ENCODE measurements at places on chromosomes 3 and 15.

DNA sequence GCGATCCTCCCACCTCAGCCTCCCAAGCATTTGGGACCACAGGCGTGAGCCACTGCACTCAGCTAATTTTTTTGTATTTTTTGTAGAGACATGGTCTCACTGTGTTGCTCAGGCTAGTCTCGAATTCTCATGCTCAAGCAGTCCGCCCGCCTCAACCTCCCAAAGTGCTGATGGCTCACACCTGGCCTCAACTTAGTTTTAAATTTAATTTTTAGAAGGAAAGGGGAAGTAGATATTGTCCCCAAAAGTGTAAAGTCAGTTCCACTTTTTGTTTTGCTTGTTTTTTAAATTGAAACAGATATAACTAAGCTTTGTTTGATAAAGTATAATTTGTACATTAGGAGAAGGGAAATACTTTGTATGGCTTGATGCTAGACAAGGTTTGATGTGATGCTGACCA, 31.3 kb upstream of the NFKBIZ start:
- DNase-seq, result no peak

GRCh38 chr3:129857899-129858298, 35.6 kb downstream of the TMCC1 start:
- no peak for DNase-seq

- DNase-seq, result no peak
Observed at GRCh38 chr3:143581972-143582722, 266.1 kb downstream of the SLC9A9 start.

- no peak for DNase-seq
Observed at GRCh38 chr3:152785051-152785450, 49.9 kb upstream of the P2RY1 start.

DNA sequence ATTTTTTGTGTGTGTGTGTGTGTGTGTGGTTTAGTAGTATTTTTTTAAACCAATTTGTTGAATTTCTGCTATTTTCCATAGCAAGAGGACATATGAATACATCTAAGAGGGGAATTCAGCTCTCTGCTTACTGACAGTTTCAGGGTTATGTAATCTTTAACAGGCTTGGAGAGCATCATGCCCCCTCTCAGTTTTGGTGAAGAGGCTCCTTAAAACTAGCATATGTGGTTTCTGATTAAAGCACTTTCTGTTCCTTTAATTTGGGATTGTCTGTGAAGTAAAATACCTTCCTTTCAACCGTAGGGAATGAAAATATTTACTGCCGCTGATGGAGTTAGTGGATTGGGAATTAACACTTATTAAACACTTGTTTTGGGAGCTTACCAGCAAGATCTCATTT, 19.4 kb upstream of the NFKBIZ start:
- no peak for DNase-seq

DNA sequence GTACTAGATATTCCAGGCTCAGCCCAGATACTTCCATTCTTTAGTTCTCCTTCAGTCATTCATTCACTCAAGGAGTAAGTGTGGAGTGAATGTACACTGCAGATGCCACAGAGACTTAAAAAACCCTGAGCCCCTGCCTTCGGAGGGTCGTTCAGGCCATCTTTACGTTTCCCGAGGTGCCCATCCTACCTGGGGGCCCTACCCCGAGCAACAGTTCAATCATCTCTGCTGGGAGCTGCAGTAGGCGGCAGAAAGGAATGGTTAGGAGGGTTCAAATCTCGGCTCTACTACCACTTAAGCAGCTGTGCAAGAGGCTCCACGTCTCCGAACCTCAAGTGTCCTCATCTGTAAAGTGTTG, 613 bp downstream of the SEC13 start:
- no peak for DNase-seq

GRCh38 chr3:133561679-133562078, 11.8 kb upstream of the CDV3 start:
- no peak for DNase-seq

DNA sequence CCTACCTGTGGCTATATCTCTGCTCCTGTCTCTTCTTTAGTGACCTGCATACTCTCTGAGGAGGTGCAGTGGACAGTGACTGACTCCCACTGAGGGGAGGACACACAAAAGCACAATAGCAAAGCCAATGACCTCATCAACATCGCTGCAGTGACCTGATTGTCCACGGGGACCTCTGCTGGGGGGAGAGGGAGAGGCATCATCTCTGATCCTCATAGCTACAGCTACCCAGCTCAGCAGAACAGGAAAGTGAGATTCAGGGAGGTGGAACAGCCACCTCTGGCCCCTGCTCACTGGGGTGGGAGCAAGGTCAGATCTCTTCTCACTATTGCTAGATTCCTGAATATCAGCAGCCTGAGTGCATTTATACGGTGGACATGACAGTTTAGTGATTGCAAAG, 179.2 kb downstream of the ATP10A start:
- DNase-seq, result no peak

DNA sequence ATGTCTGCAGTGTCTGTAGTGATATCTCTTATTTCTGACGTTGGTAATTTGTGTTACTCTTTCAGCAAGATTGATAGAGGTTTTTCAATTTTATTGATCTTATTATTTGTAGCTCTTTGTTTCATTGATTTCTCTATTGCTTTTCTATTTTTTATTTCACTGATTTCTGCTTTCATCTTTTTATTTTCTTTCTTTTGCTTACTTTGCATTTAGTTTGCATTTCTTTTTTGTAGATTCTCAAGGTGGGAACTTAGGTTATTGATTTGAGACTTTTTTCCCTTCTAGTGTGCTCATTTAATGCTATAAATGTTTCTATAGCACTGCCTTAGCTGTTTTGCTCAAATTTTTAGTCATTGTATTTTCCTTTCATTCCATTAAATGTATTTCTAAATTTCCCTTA, 49.5 kb upstream of the GABRG3 start:
- DNase-seq, result no peak

DNA sequence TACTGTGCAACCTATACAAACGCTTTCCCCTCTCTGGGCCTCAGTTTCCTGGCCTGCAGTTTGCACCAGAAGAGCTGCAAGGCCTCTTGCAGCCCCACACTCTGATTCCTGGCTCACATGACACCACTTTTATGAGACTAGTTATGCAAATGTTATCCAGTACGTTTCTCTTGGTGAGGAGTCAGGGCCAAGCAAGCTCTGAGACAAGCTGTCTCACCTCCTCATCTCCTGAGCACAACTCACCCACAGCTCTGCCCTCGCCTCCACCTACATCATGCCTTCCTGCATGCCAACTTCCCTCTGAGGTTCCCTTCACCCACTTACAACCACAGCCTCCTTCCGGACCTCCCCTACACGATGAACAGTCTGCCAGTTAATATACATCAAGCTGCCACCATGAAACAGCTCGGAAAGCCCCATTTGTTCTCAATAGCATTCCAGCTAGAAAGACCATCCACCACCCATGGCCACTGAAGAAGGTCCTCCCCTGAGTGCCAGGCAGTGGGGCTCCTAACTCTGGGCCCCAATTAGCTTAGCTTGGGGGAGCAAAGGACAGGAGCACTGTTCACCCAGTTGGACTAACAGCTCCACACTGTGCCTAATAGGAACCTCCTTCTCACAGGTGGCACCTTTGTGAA, 25.0 kb downstream of the CRYGS start:
- DNase-seq, result peak; percentile 37

- DNase-seq, result no peak
Observed at GRCh38 chr3:31234145-31234544, 298.6 kb upstream of the STT3B start.

GRCh38 chr15:100332231-100332630, 9.5 kb downstream of the ADAMTS17 start:
- DNase-seq, result no peak

DNA sequence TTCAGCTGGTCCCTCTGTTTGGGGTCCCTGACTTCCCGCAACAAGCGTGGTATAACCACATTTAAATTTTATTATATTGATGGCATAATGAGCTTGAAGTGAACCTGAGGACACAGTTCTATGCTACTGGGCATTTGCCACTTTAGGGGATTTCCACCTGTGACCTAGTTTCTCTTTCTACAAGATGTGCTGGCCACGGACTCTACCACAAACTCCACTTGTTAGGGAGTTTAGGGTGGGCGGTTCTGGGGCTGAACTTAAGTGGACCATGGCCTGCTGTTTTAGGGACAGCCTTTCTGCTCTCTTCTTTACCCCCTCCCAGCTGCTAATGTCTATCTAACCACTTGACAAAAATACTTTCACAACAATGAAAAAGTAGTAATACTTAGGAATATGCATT, 1199.1 kb downstream of the SI start:
- no peak for DNase-seq

GRCh38 chr3:104951426-104951825, 415.3 kb upstream of the ALCAM start:
- no peak for DNase-seq

DNA sequence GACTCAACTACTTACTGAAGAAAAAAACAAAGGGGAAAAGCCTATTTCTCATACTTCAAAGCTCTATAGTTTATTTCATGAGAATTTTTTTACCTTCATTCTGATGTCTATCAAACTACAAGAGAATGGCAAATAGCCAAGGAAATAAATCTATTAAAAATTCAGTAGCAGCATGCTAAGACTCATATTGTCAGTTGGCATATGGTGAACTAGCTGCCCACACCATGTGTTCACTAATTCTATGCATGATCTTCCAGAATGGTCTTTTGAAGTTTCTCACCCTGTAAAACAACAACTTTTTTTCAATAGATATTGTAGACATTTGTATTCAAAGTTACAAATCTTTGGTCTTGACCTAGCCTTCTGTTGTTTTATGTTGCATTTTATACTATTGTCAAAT, 386.2 kb downstream of the RSL24D1 start:
- no peak for DNase-seq

- no peak for DNase-seq
Observed at GRCh38 chr3:96083610-96084009, 730.8 kb upstream of the EPHA6 start.

DNA sequence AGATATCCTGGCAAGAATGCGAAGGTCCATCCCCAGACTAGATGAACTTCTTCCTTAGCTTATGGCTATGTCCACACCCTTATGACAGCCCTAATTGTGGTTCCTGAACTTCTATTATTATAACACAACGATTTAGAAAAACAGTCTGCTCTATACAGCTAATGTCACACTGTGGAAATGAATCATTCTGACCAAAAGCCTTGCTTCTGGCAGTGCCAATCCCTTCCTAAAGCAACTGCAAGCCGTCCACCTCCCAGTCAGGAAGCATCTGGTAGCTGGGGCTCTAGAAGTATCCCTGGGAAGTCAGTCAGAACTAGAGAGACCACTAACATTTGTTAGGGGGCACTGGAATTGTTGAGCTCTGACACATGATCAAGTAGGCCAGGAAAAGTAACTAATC, 45.0 kb downstream of the MYO5A start:
- no peak for DNase-seq

- no peak for DNase-seq
Observed at GRCh38 chr3:45739991-45740390, 50.8 kb downstream of the SACM1L start.

- no peak for DNase-seq
Observed at GRCh38 chr3:32596909-32597369, 26.3 kb upstream of the DYNC1LI1 start.

- DNase-seq, result no peak
Observed at GRCh38 chr3:75140904-75141615, 523.1 kb upstream of the FRG2C start.

GRCh38 chr15:68278595-68279405, 1.3 kb downstream of the FEM1B start:
- DNase-seq, result no peak

DNA sequence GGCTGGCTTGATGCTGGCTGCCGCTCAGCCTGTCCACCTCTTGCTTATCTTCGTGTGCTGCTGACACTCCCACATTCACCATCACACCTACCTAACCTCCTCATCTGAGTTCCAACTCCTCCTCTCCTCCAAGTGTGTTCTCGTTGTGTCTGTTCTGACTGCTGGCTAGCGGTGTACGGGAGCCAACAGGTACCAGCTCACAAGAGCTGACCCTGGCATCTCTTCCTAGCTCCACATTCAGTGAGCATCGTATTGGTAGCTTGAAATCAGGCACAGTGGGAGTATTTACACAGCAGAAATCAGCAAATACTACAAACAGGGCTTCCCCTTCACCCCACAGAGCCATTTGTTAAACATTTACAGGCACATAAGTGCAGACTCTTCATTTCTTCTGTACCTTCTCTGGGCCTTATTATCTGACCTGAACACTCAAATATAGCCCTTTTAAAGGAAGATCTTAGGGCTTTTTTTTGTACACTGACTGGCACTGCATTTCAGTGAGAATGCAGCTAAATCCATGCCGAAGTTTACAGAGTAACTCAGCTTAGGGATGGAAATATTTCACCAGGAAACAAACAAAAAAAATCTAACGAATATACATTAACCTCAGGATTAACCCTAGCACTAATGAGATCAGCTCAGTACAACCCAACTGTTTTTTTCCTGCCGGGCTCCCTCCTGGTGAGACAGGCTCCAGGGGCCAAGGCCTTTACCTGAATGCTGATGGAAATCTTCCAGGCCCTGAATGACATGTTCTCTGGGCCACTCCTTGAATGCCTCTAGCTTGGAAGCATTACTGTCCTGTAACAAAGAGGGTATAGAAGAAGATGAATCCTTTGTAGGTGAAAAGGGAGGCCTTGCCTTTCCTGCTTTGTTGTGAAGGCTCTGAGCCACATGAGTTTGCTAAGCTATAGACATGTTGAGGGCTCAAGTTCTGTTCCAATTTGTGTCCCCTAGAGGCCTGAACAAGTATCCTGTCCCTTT, 150.5 kb upstream of the LPP start:
- DNase-seq, result no peak

DNA sequence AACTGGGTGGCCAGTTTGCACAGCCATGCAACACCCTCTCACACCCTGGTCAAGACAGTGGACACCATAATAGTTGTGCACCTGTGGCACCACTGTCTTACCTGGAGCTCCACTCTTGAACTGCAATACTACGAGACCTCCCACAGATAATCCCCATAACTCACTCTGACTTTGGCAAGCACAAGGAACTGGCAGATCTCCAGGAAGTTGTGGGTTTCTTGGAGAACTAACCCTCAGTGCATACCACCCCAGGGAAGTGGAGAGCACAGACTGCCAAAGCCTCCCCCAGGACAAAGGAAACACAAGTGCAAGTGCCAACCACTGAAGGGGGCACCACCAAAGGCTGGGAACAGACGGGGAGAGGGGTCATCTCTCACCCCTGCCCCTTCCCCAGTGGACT, 318.6 kb downstream of the SUCLG2 start:
- DNase-seq, result no peak

DNA sequence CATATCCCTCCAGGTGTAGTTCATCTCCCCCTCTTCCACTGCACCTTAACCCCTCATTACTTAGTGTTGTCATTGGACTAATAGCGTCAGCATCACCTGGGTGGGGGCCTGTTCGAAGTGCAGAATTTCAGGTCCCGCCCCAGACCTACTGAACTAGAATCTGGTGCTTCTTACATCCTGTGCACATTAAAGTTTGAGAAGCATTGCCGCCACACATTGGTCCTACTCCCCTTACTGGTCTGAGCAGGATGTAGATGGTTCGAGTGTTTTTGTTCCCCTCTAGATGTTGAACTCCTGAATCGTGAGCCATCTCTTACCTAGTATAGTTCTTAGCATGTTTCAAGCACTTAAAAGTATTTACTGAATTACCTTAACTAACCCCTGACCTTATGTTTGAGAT, 13.2 kb downstream of the KLHL18 start:
- no peak for DNase-seq

- DNase-seq, result no peak
Observed at GRCh38 chr3:42102571-42102970, 11.4 kb downstream of the TRAK1 start.

- no peak for DNase-seq
Observed at GRCh38 chr3:53103397-53104296, 26.6 kb downstream of the RFT1 start.

Data from stimulated activated CD8-positive, alpha-beta memory T cell treated with anti-CD3 and anti-CD28 coated beads, Interleukin-4, amount 100 ng/mL, for 24 hours (primary cell).